ENCODE measurements at places on chromosomes 13 and 19.

DNA sequence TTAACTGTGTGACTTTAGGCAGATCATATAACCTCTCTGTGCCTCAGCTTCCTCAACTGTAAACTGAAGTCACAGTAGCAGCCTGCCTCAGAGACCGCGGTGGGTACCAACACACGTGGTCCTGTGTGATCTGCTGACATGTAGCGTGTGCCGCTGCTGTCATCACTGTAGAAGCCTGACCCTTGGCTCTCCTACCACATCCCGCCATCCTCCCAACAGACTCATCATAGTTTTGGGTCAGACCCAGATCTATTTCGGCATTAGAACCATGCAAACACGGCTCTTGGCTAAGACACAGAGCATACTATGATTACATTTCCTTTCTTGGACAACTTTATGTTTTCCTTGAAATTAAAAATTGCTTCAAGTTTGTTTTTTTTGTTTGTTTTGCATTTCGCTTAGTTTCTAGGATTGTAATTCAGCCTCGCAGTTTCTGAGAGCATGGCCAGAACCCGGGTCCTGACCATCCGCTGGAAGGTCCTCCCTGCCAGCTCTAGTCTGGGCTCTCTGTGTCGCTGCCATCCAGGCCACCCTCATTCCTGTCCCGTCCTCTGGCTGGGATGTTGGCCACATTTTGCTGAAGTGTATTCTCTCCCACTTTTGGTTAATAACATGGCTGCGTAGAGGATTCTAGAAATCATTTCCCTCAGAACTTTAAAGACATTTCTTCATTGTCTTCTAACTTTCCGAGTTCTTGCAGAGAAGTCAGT lies 53.0 kb downstream of the GGACT start:
- DNase-seq: no peak

GRCh38 chr19:37551129-37551993 lies 43.2 kb downstream of the ZNF571 start:
- peak; percentile 11 for DNase-seq

DNA sequence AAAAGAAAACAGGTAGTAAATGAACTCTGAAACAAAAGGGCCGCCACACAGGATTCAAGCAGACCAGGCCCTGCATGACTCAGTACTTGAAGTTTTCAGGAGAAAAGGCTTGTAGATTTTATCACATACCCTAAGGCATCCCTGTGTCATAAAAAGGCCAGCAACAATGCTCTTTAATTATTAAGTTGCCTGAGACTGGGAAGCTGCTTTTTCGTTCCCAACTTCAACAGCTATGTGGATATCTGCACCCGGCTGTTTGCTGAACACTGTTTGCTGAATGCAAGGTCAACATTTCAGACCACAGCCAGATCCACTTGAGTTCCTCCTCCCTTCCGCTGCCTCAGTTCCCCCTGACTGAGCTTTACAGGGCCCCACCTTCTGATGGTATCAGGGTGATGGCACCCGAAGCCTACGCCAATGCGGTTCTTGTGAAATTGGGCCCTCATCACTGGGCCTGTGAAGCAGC lies 6.1 kb upstream of the ECH1 start:
- no peak for DNase-seq

DNA sequence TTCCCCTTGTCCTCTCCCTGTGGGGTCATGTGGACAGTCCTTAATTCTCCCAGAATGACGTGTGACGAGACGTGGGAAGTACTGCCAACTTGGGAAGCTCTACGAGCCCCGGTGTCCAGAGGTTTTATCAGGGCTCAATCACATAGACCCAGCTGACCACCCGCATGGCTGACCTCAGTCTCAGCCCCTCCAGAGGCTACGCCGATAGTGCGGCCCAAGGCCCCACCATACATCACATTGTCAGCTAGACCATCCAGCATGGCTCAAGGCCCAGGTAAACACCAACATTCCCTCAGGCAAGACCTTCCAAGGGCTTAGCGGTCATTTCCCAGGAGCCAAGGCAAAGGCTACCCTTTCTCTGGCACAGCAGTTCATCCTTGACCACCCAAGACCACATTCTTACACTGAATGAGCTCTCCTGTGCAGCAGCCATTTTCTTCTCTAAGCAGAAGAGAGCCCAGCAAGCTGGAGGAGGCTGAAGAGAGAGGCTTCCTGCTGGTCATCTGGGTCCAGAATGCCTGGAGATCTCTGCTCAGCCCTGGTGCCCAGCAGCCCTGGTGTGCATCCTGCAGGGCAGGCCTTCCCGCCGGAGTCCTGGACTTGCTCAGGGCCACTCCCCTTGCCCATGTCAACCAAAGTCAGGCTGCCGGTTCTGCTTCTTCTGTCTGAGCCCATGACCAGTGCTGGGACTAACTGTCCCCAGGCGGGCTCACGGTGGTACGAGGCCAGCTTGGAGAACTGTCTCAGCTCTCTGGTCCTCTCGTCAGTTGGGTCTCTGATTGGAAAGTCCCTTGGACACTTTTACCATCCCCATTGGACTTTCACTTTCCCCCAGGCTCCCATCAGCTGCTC lies 7.9 kb upstream of the F10 start:
- no peak for DNase-seq

DNA sequence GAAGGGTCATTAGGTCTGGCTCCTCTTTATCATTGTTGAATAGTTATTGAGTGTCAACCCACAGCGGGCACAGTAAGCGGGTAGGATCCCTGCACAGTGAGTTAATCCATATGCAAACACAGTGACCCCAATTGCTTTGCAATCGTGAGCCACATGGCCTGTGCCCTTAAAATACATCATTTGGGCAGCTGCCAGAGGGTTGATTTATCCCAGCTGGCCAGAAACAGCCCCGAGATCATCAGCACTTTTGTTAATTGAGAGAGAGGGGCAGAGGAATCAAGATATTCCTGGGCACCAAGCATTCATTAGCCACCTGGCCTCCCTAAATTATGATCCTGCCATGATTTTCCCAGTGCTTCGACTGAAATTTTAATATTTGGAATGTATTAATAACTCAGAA lies 9.8 kb upstream of the CNMD start:
- no peak for DNase-seq

- peak; percentile 21 for DNase-seq
Observed at GRCh38 chr19:18063463-18063862, 23.3 kb downstream of the IL12RB1 start.

GRCh38 chr13:37772644-37773043 lies 96.9 kb downstream of the TRPC4 start:
- DNase-seq: no peak

DNA sequence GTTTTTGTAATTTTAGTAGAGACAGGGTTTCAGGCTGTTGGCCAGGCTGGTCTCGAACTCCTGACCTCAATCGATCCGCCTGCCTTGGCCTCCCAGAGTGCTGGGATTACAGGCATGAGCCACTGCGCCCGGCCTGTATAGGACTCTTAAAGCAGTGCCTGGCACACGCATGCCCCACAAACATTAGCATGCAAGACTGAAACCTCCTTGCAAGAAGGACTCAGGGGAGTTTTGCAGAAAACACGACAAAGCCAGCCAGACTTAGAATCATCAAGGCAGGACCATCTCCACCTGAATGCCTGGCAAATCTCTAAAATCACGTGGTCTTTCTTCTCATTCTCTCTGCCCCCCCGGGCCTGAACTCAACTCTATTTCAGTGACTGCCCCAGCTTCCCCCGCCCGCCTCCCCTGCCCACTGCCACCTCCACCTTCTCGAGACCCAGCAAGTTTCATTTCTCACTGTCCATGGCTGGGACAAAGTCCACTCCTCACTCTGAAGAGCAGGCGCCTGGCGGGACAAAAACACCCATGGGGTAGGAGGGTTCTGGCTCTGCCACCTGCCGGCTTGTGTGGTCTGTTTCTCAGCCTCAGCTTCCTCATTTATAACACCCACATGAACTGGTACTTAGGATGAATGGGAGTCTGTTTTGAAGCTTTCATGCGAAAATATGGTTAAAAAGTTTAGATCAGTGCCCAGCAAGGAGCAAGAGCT lies 2.4 kb downstream of the TICAM1 start:
- no peak for DNase-seq

- DNase-seq: no peak
Observed at GRCh38 chr13:31067416-31068118, 94.1 kb downstream of the HSPH1 start.

DNA sequence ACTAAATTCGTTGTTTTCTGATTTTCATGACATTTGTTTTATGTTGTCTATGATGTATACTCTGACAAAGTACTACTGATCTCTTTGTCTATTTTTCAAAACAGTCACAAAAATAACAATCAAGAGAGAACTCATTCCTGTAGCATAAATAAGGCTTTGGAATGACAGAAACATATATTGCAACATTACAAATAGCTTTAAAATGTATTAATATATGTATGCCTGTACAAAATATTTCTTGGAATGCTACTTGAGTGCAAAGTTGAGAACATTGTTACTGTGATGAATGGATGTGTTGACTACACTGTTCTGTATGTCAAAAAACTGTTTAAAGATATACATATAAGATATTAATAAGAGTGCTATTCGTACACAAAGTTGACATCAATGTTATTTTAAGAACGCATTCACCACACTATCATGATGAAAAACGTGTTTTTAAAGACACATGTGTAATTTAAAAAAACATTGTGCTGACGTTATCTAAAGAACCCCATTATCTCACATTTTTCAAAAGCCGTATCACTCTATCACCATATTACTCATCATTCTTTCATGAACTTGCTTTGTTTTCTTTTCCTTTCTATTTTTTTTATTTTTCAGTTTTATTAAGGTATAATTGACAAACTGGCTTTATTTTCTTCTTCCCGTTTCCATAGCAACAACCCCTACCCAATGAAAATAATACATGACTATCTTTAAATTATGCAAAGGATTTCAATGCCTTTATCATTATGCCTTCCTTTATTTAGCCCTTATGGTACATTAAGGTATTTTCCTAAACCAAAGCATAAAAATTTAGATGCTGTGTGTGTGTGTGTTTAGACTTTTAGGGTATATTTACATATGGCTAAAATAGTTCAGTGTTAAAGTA lies 918.8 kb downstream of the SLITRK1 start:
- DNase-seq: no peak

- no peak for DNase-seq
Observed at GRCh38 chr19:7657131-7657751, 11.6 kb upstream of the RETN start.

DNA sequence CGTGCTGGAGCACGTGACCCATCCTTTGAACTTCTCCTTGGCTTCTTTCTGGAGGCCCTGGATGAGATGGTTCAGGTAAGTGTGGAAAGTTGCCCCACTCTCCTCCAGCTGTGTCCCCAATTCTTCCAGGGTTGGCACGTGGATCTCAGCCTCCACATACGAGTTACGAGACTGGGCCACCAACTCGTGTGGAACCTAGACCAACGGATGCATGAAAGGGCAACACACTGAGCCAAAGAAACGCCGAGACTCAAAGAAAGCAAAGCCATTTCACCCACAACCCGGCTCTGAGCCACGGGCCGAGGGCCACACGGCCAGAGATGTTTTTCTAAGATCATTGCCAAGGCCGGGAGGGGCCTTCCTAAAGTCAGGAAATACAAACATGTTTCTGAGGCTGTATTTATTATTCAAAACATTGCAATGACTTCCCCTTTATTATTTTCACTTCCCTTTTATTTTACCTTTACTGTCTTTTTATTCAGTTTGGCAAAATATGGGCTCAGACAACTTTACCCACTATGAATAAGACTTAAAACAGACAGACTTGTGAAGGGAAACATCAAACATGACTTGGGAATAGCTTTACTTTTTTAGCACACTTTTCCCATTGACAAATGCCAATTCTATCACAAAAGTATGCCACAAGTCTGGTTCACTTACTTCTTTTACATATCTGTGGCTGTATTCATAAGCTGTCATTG lies 94.6 kb downstream of the KL start:
- no peak for DNase-seq

DNA sequence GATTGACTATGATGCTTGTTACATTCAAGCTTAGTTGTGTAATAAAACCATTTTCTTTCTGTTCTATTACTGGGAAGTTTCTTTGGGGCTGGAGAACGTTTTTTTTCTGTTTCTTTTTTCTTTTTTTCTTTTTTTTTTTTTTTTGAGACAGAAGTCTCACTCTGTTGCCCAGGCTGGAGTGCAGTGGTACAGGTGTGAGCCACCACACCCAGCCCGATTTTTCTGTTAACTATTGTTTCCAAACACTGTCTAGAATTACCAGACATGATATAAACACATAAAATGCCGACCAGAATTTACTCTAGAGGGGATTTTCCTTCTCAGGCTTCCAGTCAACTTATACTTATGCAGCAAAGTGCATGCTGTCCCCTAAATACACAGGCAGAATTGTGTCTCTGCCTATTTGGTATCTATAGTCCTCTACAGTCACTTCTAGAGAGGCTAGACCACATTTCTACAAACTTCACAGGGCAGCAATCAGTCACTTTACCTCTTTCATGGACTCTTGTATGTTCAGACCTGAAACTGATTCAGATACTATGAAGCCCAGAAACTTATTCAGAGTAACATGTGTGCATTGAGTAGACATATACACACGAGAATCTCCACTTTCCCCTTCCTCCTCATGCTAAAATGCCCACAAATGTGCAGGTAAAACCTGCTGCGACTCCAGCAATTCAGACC lies 121.2 kb downstream of the ZNF737 start:
- no peak for DNase-seq

DNA sequence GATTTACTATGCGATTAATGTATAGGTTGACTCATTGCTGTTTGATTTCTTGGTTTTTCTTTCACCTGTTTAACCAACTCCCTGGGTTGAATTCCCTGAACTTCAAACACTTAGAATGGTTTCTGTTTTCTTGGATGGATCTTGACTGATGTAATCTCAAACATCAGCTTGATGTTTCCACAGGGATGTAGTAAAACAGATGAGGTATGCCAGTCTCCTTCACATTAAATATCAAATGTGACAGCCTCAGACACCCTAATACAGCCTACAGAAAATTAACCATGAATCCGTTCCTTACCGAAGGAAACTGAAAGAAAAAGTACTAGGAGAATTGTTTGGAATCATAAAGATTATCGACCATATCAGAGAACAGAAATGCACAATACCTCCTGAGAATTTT lies 631.2 kb downstream of the GPC5 start:
- DNase-seq: no peak

- no peak for DNase-seq
Observed at GRCh38 chr13:71417205-71417604, 449.8 kb downstream of the DACH1 start.

- DNase-seq: no peak
Observed at GRCh38 chr13:30437177-30437576, 14.9 kb downstream of the UBE2L5 start.

GRCh38 chr19:17027535-17027975 lies 945 bp upstream of the CPAMD8 start:
- DNase-seq: no peak

- DNase-seq: no peak
Observed at GRCh38 chr13:48891586-48891985, 84.1 kb upstream of the FNDC3A start.

All from effector memory CD8-positive, alpha-beta T cell (primary cell).